ENCODE measurements at places on chromosomes 12 and 14.

GRCh38 chr14:68482772-68483395 is 310.0 kb downstream of the ZFP36L1 start:
- no peak for DNase-seq

GRCh38 chr14:76918256-76918781 is 92.1 kb downstream of the LRRC74A start:
- DNase-seq, result no peak

GRCh38 chr12:14558473-14558959 is 9.2 kb downstream of the PLBD1 start:
- DNase-seq, result no peak

GRCh38 chr12:48536602-48537001 is 11.2 kb downstream of the OR8S1 start:
- DNase-seq, result no peak

DNA sequence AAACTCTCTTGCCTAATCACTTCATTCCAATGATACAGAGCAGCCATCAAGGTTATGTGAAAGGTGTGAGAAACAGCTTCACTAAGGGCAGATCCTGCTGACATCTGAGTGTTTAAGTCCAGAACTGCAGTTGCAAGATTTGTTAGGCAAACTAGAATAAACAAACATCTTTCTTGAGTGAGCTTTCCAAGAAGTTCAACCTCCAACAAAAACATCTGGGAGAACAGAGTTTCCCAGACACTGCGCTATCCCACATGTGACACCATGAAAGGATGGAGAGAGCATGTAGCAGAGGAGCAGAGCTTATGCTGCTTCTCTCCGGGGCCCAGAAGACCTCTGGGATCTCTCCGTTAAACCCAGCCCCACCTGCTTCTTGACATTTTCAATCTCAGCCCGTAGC is 5.6 kb downstream of the KRT76 start:
- no peak for DNase-seq

GRCh38 chr14:69323999-69324282 is 64.0 kb downstream of the GALNT16 start:
- no peak for DNase-seq

DNA sequence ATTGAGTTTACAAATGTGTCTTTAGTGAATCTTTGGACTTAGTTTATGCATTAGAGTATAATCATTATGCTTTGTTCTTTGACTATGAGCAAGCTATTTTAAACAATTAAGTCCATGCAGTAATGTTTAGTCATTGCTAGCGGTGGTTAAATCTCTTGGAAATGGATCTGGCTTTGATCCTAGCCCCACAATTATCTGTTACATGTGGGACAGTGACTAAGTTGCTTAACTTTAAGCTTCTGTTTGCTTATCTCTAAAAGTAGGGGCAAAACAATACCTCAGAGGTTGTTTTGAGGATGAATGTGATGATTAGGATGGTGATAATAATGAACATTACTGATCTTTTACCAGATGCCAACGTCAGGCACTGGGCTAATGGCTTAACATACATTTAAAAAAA is 124.2 kb downstream of the NPAS3 start:
- DNase-seq, result no peak

GRCh38 chr12:39897315-39897714 is 208.6 kb downstream of the SLC2A13 start:
- DNase-seq, result no peak

DNA sequence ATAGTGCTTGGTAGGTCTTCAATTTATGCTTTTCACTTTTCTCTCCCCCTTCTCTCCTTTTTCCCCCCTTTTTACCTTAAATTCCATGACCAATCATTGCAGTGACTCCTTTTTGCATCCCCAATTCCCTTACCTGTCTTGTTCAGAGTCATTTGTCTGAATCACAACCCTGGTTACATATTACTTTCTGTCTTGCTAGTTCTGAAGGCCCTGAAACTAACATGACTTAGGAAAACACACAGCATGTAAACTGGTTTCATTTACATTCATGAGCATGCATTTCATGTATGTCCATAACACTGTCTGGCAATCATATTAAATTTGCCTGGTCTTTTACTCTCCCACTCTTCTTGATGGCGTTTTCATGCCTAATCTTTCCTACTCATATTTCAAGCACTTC is 20.3 kb upstream of the FOXG1 start:
- no peak for DNase-seq

GRCh38 chr12:9039397-9039977 is 50.1 kb downstream of the KLRG1 start:
- peak; percentile 10 for DNase-seq

- no peak for DNase-seq
These were observed 991.4 kb downstream of the NRXN3 start for GRCh38 chr14:79161571-79161970.

GRCh38 chr14:100769035-100769939 is 42.6 kb downstream of the DLK1 start:
- no peak for DNase-seq

DNA sequence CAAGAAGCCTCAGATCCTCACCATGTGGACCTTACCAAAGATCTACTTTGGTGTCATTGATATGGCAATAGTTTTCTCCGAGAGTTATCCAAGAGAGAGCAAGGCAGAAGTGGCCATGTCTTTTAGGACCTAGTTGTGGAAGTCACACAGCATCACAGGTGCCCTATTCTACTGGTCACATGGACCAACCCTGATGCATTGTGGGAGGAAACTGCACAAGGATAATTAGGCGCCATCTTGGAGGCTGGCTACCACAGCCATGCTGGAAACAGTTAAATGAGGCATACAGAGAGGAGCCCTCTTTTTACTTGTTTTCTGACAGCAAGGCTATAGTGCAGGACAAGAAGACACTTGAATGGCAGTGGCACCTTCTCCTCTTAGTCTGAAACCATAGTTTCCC is 49.8 kb downstream of the GNS start:
- no peak for DNase-seq

DNA sequence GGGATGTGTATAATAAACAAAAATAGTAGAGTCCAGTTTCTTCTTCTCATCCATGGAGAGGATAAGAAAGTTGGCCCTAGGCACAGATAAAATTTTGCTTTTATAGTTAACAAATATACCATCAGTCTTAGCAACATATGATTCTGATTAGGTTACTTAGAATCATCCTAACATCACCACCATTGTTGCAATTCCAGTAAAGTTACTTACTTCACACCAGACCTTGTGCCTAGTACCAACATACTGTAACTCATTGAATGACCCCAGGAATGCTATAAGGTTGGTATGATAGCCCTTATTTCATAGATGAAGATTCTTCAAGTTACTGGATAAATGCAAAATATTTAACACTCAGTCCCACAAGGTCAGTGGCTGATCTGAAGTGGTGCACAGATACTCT is 183.8 kb upstream of the ATP2B1 start:
- DNase-seq, result no peak

DNA sequence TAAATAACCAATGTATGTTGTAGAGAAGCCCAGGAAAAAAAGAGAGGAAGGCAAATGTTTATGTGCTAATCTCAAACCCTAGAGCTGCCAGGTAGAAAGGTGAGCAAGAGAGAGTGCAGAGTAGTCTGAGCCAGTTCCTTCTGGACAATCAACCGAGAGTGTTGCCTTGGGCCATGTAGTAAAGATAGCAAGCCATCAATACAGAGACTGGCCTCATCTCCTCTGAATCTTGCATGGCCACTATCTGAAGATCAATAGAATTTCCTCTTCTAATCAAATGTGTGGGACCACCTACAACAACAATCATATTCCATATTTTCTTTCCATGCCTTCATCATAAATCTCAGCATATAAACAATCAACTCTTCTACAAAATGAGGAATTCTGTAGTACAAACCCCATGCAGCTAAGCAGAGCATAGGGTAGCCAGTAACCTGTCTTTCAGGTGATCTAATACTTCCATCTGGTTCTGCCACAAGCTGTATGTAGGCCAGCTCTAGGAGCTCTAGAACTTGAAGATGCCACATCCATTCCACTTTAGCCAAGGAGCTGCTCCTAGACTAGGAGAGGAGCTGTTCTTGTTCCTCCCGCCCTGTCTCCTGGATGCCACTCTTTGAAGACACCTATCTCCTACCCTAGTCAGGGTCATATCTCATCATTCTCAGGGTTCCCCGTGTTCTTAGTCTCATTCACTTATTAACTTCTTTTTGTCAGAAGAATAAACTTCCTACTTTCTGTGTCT is 75.8 kb upstream of the SLC38A4 start:
- no peak for DNase-seq

GRCh38 chr12:52913431-52913821 is 8.6 kb upstream of the KRT8 start:
- no peak for DNase-seq

DNA sequence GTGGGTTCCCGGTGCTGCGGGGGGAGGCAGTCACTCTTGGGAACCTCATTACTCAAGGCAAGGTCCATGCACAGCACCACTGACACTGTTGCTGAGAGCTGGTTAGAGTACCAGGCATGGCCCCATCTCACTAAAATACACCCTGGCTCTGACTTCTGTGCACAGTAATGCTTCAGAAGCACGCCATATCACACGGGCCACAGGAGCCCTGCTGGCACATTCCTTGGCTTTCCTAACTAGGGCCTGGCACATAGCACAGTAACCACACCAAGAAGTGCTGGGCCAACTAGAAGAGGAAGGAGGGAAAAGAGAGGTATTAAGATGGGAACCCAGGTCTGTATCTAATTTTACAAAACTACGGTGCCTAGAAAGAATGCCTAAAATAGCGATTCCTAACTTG is 13.5 kb upstream of the RAB35 start:
- no peak for DNase-seq

- no peak for DNase-seq
These were observed 4.5 kb downstream of the NOP2 start for GRCh38 chr12:6563448-6564050.

- no peak for DNase-seq
These were observed 42.5 kb downstream of the KCTD10 start for GRCh38 chr12:109434582-109434981.

- no peak for DNase-seq
These were observed 217.2 kb upstream of the BMP4 start for GRCh38 chr14:54173802-54174201.

DNA sequence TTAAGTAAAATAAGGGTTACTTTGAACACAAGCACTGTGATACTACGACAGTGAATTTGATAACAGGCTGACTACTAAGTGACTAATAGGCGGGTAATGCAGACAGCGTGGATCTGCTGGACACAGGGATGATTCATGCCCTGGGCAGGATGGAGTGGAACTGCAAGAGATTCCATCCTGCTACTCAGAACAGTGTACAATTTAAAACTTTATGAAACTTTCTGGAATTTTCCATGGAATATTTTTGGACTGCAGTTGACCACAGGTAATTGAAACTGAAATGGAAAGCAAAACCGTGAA is 46.0 kb downstream of the YEATS4 start:
- peak; percentile 95 for DNase-seq

DNA sequence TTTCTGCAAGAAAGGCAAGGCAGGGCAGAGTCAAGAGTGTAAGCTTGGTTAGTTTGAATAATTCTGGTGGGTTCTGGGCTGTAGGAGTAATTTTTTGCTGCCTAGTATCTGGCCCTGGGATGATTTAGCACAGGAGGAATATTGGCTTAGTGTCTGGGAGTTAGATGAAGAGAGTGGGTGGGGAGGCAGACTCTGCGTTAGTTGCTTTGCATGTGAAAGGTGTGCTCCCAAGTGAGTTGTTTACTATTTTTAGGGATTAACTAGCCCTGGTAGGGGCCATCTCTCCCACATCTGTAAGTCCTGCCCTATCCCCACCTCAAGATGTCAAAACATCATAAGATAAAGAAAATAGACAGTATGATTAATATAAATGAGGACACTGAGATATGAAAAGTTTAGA is 249.7 kb downstream of the LRIG3 start:
- DNase-seq, result no peak

GRCh38 chr14:39555749-39556148 is 123.5 kb upstream of the FBXO33 start:
- no peak for DNase-seq

DNA sequence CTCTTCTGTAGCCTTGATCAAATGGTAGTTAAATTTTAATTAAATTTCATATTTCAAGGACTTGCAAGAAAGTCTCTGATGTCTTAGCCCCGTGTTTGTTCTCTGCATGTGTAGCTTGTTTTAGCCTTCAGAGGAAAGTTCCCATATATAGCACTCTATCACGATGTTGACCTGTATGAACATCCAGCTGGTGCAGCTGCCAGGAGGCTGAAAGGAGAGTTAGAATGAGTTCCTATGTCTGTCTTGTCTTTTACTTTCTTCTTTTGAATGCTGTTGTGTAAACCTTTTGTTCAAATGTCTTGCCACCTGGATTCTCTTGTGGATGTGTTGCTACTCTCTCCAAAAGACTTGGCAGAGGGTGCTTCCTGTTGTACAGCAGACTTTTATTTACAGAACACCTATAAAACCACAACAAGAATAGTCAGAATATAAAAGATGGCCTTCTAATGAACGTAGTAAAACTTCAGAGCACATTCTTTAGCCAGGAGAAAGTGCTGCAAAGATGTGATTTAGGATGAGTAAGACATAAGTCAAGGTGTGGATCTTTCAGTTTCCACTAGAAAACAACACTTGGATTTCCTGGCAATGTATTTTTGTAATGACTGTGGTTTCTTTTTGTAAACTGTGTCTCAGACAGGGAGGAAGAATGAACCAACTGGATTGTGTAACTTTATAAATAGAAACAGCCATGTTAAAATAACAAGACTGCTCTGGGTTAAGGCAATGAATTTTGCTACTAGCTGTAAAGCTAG is 17.2 kb downstream of the NAV3 start:
- peak; percentile 85 for DNase-seq

- no peak for DNase-seq
These were observed 66.8 kb downstream of the VWF start for GRCh38 chr12:6057700-6058099.

- no peak for DNase-seq
These were observed 175.9 kb downstream of the PELI2 start for GRCh38 chr14:56294128-56294527.

- DNase-seq, result no peak
These were observed 169.5 kb upstream of the EGLN3 start for GRCh38 chr14:34120185-34120977.

- no peak for DNase-seq
These were observed 85.9 kb upstream of the ANO2 start for GRCh38 chr12:6031001-6031400.

DNA sequence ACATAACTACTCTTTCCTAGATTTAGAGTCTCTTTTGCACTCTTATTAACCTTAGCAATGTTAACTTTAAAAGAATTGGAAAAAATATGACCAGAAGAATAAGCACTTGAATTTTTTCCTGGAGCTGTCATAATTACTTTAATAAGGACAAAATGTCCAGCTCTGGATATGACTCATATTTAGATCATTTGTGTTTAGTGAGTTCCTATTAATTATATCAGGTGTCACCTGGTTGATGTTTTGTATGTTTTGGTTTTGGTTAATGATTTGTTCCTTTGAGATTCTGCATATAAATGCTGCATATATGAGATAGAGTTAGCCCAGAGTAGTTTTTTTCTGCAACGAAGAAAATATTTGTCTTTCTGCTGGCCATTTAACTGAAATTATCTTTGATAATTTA is 5.1 kb downstream of the CLECL1 start:
- no peak for DNase-seq
